ENCODE measurements at places on chromosomes 1 and 21.

DNA sequence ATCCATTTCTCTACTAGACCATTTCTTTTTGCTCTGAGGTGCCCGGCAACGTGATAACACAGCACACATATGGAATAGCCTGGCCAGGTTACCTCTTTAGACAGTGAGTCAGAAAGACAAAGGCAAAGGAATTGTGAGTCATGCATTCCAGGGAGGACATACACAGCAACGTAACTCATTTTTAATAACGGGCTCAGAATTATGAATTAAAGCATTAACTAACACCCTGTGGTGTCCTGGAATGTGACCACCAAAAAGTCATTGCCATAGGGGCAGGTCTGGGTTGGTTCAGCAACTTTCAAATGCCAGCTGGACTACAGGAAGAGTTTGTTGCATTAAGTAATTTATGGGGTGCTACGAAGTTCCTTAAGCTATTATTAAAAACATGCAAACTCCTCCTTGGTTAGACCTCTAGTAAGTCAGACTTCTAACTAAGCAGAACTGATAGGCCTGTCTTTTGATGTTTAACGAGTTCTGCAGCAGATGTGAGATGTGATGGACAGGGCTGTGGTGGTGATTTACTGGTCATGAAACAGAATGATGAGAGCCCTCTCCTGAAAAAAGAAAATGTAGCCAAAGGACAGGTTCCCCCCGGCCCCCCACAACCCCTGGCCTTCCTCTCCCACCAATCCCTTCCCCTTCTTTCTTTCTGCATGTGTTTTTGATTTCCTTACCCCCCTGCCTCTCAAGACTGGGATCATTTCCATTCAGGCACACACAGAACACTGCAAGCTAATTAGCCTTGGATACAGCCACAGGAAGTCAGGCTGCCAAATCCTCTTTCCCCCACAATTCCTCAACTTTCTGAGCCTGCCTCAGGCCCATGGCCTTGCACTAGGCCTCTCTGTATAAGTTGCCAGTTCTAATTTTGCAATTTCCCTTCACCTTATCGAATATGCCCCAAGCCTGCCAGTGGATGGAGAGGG, 88.9 kb upstream of the HAO2 start:
- no peak for DNase-seq

DNA sequence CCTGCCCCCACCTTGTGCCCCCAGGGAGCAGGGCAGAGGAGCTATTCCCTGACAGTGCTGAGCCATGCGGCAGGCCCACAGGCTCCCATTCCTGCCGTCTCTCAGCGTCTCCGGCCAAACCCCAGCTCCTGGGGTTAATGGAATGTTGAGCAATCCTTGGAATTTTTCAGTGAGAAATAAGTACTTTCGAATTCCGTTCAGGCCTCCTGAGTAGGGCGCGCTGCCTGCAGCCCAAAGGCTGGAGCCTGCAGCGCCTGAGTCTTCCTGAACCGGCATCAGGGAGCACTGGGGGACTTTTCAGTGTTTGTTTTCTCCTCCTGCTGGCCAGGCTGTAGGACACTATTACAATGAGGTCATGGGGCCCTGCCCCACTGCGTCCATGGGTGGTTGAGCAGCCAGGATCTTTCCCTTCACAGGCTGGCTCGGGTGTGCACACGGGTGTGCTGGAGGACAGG, 33.3 kb upstream of the CSF1 start:
- peak; percentile 79 for DNase-seq

GRCh38 chr1:202072211-202072765, 50.4 kb upstream of the GPR37L1 start:
- no peak for DNase-seq

DNA sequence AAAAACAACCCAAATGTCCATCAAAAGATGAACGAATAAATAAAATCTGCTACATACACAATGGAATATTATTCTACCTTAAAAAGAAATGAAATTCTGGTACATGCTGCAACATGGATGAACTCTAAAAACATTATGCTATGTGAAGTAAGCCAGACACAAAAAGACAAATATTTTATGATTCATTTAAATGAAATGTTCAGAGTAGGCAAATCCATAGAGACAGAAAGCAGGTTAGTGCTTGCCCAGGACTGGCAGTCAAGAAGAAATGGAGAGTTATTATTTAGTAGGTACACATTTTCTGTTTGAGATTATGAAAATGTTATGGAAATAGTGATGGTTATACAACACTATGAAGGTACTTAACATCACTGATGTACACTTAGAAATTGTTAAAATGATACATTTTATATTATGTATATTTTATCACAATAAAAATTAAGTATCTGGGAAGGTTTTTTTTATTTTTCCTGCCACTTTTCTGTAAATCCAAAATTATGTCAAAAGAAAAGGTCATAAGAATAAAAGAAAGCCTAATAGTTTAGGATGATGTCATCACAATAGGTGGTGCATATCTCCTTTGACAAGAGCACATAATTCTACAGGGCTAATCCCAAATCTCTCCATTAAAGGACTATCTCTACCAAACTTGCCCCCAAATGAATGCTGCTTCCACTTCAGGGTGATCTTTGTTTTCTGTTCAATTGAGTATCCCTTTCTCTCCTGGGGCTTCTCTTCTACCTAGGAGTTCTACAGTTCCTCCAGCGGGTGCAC, 40.2 kb upstream of the FCER1A start:
- no peak for DNase-seq

GRCh38 chr1:43405219-43405875, 15.6 kb downstream of the SZT2 start:
- no peak for DNase-seq

DNA sequence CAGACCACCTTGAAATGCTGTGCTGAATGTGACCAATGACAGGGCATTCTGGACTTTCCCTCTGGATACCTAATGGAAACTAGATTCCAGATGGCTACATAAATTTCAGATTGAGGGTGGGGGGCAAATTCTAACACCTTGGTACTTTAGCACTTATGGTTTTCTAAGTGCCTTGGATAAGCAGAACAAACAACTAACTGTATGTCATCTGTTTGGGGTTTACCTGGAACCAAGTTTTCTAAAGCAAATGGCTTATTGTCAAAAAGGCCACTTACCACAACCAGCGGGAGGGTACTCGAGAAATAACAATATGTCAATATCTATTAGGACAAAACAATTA, 39.1 kb downstream of the GPR3 start:
- no peak for DNase-seq

DNA sequence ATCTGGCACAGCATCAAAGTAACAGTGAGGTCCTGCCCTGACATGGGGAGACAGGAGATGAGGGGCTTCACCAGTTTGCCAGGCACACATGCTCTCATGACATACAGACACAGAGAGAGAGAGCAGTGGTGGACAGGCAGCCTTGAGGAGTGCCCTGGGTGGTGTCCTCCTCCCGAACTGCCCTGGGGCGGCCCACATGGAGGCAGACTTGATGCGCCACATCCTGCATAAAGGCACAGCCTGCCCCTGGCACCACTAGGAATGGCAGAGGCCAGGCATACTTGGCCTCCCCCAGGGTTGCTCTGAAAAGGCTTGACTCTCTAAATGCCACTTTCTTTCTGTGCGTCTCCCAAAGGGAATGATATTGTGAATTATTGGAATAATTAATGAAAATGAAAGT, 67.5 kb downstream of the SPAG17 start:
- no peak for DNase-seq

DNA sequence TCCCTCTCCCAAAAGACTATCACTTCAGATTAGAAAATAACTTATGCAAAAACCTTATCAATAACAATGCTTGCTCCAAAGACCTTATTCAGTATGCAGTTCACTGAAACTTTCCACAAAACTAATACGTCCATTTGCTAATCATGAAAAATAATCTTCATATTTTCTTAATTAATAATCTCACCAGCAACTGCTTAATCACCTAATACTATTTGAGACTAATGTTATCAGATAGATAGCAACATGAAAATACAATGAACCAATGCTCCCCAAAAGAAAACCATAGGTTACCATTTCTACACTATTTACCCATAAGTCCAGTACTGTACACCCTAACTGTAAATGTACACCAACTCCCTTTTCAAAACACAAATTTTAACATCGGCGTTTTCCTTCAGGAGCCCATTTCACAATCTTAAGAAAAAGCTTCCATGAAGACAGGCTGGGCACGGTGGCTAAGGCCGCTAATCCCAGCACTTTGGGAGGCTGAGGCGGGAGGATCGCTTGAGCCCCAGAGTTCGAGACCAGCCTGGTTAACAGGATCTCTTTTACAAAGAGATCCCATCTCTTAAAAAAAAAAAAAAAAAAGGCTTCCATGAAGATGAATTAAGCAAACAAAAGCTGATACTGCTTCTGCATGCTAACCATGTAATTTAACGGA, 1.7 kb downstream of the GNB1 start:
- DNase-seq, result no peak

- DNase-seq, result no peak
These were observed 51.6 kb upstream of the HAO2 start for GRCh38 chr1:119316870-119317416.

GRCh38 chr1:47190857-47191256, 1.0 kb upstream of the PDZK1IP1 start:
- DNase-seq, result no peak

DNA sequence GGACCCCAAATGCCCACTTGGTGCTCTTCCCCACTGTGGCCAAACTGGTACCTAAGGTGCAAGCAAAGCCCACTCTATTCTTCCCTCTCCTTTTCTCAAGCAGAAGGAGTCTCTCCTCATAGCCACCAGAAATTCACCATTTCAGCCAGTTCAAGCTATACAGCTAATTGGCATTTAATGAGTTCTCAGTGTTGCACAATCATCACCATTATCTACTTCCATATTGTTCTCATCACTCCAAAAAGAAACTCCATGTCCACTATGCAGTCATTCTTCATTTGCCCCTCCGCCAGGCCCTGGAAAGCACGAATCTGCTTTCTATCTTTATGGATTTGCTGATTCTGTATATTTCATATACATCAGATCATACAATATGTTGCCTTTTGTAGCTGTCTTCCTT, 9.9 kb upstream of the ATG4C start:
- no peak for DNase-seq

- DNase-seq, result no peak
These were observed 338.1 kb downstream of the SMYD3 start for GRCh38 chr1:246169019-246169418.

DNA sequence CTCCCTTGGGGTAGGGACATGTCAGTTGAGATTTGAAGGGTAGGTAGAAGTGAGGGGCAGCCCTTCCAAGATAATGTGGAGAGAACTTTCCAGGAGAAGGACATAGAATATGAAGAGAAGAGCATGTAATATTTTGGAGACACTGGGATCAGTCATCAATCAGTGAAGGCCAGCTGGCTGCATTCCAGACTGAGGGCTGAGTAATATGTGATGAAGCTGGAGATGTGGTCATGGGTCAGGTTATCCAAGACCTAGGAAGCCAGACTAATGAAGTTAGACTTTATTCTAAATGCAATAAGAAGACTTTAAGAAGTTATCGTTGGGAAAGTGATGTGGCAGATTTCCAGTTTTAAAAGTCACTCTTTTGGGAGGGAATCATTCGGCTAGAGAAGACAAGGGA, 262.0 kb downstream of the HMCN1 start:
- no peak for DNase-seq

DNA sequence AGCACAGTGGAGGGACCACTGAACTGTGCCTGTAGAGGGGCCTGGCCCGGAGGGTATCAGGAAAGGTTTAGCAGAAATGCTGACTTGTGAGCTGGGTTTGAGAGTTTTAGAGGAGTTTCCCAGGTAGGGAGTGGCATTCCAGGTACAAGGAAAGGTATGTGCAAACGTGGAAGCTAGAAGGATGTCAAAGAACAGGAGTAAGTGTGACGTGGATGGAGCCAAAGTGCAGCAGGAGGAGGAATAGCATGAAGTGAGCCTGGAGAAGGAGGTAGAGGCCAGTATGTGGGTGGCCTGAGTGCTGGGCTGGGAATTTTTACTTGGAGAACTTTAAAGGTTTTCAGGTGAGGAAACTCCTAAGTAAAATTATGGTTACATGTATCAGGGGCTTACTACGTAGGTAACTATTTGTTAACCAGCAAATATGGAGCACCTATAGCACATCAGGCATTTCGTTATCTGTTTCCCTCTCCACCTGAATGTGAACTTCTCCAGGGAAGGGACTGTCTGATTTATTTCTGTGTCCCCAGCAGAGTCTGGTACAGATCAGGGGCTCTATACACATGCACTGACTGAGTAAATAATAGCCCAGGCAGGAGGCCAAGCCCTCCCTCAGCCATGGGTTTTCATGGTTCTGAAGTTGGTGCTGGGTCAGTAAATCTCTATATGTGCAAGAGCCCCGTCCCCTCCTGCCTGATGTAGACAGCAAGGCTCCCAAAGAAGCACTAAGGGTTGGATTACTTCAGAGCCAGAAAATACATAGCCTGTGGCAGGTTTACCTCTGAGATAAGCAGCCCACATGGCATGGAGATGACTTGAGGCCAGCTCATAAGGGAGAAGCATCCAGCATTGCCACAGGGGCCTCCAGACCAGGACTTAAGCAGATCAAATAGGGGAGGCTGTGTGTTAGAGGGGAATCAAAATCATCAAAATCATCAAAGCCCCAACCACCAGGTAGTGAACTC, 43.4 kb downstream of the CDCP2 start:
- DNase-seq, result no peak

DNA sequence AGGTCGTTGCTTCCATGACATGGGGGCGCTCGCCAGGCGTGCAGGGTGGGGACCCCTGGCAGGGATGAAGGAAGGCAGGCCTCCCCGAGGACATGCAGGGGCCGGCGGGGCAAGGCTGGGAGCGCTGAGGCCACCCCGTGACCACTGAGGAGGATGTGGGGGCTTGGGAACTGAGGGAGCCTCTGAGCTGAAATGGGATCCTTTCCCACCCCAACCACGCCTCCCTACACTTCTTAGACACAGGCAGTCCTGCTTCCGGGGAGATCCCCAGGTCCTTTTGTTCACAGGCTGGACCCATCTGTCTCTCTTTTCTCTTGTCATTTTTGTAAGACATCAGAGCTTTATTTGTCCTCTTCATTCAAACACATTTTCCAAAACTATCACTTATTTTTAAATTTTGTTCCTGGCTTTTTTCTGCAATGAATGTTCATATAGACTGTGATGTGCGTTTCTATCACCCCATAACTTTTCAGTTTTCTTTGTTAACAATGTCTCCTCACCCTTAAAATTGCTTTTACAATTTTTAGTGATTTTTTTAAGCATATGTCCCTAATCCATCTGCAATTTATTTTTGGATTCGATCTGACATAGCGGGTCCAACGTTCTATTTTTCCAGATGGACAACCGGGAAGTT, 156.7 kb upstream of the BACE2 start:
- DNase-seq, result no peak

- DNase-seq, result no peak
These were observed 24.3 kb upstream of the MTF1 start for GRCh38 chr1:37883671-37884070.

DNA sequence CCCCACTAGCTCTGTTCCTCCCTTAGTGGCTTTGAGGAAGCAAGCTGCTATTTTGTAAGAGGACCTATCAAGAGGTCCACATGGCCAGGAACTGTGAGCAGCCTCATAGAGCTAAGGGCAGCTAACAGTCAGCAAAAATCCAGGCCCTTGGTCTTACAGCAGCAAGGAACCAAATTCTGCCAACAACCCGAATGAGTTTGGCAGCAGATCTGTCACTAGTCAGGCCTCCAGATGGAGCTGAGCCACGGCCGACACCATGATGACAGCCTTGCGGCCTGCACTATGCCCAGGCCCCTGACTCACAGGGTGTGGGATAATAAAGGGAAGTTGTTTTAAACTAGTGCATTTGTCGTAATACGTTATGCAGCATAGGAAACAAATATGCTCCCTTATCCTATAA, 28.0 kb upstream of the H3-3A start:
- peak; percentile 73 for DNase-seq

Data from AG04450 (cell line).